ENCODE measurements at places on chromosomes 2 and 18.

GRCh38 chr18:77754475-77755044 is 504.9 kb downstream of the GALR1 start:
- DNase-seq, result no peak

GRCh38 chr2:143357966-143358365 is 228.7 kb downstream of the ARHGAP15 start:
- no peak for DNase-seq

- DNase-seq, result no peak
Observed at GRCh38 chr2:225399504-225399903, at the start of gene NYAP2. NYAP2 (plus strand) TSS chr2:225399710; CDS start chr2:225408881, 9,171 bp downstream.

GRCh38 chr2:126253669-126254068 is 402.3 kb upstream of the GYPC start:
- DNase-seq, result no peak

- no peak for DNase-seq
Observed at GRCh38 chr2:9256570-9257043, 50.0 kb downstream of the ASAP2 start.

GRCh38 chr2:9818097-9818496 is 25.2 kb upstream of the TAF1B start:
- DNase-seq, result no peak

DNA sequence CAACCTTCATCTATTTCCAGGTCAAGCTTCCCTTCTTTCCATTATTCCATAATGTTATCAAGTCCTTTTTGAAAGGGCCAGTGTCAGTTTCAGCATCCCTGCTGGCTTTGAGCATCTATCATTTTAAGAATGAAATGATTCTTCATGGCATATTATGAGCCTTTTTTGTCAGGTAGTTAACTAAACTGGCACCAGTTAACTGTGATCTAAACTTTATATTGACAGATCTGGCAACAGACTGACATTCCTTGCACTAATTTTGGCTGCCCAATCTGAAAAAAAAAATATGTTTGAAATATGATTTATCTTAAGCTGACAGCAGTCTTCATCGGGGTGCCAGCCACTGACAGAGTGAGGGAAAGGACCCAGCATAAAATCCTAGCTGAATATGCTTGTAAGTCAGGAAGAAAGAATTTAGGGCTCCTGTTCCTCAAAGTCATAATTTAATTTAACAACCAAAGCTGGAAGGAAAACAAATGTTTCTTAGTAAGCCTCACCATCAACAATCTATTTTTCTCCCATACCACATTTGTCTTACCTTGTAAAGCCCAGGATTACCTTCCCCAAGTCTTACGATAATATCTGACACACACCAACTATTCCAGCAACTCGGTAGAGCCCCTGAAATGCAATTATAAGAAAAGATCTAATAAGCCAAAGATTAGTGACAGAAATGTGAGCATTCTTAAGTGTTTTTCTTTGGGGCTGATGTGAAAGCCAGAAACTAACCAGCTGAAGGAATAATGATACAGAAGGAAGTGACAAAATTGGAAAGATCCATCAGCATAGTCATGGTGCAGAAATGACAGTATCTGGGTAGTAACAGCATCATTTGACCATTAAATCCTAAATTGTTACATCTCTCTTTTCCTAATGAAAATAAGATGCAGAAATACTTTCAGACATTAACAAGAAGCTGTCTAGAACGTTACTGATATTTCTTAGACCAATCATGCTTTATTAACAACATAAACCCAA is 228.1 kb downstream of the RBM43 start:
- DNase-seq, result no peak

- DNase-seq, result no peak
Observed at GRCh38 chr2:118055512-118056164, 32.6 kb upstream of the INSIG2 start.

DNA sequence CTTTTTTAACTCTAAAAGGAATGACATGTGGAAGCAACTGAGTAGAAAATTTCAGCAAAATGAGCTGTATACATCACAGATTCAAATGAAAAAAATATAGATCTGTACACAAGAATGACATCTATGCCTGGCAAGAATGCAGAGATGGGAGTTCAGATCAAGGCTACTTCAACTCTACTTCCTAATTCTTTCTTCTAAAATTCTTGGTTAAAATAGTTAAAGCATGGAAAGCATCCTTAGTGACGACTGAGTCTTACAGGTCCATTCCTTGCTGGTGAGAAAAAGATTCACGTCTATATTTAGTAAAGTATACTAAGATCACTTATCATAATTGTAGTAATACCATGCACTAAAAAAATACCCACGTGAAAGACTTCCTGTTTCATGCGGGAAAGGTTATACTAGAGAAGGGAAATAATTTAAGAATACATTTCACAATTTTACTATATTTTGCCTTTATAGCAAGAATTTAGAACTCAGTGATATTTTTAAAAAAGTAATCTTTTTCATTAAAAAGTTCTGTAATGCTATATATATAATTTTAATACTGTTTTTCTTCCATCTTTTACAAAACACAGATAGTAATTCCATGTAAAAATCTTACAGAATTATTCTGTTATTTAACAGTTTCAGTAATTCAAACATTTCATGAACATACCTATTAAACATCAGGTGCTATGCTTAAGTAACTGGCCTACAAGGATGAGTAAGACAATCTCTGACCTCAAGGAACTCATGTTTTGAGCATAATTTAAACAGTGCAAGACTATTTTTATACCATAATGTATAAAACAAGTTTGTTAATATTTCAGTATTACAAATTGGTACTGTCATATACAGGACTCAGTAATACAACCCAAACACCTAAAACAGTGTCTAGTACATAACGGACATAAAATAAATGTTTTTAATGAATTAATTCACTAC is 159.6 kb downstream of the BAZ2B start:
- no peak for DNase-seq

GRCh38 chr18:3037423-3037915 is 24.5 kb upstream of the LPIN2 start:
- DNase-seq, result no peak

GRCh38 chr2:26130763-26131162 is 42.1 kb upstream of the GAREM2 start:
- DNase-seq, result no peak

DNA sequence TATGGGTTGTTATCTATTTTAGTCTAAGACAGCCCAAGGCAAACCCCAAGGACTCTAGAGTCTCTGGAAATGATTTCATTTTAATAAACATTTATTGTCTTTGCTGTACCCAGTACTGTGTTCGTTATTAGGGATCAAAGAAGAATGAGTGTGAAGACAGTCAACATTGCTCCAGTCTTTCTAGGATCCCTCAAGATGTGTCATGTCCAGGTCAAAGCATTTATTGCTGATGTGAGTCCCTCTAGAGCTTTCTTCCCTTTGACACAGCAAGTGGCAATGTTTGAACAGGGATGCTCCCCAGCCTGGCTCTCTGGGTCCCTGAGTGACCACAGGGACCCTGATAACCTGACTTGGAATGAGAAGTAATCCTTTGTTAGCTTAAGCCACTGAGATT is 123.1 kb upstream of the STK17B start:
- DNase-seq, result no peak

DNA sequence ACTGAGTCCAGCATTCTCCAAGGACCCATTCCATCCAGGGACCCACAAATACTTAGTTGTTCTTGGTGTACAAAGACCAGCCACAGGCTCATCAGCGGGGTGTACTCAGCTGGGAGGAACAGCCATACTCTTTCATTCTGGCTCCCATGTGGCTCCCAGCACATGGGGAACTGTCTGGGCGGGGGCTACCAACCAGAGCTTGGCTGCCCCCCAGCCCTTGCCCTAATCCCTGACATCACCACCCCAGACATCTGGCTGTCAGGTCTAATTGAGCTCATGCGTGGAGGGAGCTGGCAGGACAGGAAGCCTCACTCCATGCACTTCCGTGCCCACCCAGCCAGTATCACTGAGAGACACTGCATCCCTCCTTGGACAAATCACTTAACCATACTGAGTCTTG is 283.6 kb downstream of the DYSF start:
- no peak for DNase-seq

DNA sequence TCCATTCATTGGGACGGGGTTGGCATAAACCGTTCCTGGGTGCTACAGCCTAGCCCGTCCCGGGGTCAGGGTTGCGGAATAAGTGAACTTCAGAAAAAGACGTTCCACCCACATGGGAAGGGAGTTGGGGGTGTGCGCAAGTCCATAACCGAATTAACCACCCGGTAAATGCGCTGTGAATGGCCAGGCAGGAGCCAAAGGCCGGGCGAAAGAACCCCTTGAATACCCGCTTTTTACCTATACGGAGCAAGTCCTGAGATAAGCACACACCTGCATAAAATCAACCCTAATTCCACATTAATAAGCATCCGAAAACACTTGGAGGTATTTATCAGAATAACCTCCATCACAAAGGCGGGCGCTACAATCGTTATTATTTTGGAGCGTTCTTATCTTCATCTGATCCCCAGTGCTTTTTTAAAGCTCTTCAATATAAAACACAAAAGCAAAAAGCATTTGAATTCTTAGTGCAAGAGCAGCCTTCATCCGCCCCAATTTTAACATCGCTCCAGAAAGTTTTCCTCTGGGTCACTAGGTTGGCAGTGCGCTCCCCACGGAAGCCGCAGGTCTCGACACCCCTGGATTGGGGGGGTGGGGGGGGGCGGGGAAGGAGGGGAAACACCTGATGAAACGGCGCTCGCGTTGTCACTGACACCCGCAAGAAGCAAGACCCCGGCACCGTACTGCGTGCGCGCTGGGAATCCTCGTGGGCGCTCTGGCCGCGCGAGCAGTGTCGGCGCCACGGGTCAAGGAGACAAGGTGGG is 1.2 kb downstream of the SATB2 start:
- no peak for DNase-seq

GRCh38 chr2:198186257-198186656 is 381.9 kb downstream of the PLCL1 start:
- no peak for DNase-seq

GRCh38 chr2:120473522-120474271 is 127.8 kb downstream of the INHBB start:
- no peak for DNase-seq

DNA sequence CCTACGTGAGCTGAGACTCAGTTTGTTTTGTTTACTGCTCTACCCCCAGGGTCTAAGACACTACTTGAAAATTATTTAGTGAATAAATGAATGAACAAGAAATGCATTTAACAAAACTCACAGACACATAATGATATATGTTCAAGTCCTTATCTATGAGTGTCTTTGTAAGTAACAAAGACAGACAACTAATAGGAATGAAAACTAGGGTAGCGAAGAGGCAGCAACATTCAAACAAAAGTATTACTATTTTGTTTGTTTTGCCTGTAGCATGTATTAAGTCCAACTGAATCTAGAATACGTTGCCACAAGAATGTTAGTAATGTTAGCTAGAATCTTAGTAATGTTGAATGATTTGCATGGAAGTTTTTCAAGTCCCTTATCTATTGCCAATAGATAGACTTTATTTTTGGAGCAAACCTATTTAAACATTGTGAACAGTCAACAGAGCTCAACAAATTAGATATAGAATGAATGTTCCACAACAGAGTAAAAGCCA is 144.8 kb upstream of the VWC2L start:
- DNase-seq, result no peak

DNA sequence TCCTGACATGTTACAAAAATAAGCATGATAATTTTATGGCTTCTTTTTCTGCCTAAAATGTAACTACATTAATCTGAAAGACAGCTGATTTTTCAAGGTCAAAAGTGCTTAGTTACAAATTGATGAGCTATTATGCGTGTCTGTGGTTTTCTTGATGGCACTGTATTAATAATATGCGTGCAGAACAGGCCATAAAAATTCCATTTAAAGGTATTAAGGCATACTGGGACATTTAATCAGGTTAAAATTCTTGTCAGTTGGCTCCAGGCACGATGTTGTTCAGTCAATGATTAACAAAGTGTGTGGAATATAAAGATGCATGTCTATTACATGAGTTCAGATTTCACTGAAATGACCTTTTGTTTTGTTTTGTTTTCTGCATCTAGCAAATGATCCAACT is 420.1 kb upstream of the ZNF804A start:
- DNase-seq, result no peak

DNA sequence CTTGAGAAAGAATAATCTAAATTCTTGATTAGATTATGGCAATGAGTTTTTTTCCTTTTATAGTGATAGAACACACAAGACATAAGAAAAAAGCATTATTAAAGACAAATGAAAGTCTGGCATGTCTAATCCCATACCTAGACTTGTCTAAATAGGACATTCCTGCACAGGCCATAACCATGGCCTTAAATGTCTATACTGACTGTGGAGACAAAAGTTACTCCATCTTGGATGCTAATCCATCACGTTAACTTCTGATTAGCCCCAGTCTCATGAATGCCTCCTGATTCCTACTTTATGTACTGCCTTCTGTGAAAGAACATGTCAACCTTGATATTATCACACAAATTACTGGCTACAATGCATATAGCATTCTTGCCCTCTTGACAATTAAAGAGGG is 23.6 kb downstream of the ORC2 start:
- no peak for DNase-seq

- no peak for DNase-seq
Observed at GRCh38 chr18:48123941-48124340, 193.5 kb upstream of the SMAD2 start.

GRCh38 chr2:32424739-32425138 is 67.9 kb downstream of the BIRC6 start:
- DNase-seq, result no peak

- no peak for DNase-seq
Observed at GRCh38 chr18:50836521-50836957, 16.7 kb upstream of the MRO start.

DNA sequence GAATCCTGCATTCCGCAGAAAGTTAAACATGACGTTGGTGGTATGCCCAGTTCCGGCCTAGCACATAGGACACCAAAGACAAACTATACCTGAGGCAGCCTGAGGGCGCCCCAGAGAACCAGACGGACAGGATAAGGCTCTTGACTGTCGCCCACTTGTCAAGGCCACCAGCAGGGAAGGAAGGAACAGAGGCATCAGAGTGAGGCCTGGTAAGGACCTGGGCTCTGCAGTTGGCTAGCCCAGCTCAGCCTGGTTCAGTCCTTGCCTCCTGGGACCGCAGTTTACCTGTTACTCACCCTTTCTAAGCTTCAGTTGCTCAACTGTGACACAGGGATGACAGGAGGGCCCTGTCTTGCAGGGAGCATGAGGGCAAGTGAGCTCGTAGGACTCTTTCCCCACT is 82.1 kb downstream of the ACTR2 start:
- DNase-seq, result no peak

DNA sequence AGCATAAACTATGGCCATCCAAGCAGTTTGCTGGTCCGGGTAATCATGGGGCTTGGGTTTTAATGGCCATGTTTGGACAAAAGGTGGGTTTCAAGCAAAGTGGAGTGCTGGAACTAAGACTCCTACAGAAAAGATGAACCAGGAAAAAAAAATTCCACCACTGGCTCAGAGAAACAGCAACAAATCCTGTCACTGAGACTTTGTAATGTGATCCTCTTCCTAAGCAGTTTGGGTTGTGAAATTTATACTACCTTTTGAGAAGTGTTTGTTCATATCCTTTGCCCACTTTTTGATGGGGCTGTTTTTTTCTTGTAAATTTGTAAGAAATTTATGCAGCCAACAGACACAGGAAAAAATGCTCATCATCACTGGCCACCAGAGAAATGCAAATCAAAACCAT is 40.2 kb downstream of the MRPL33 start:
- DNase-seq, result no peak

- DNase-seq, result no peak
Observed at GRCh38 chr2:14903709-14904374, 271.3 kb downstream of the LRATD1 start.
